Kidney tubule cell (primary cell): ENCODE measurements at places on chromosomes 13 and 19.

GRCh38 chr19:49056101-49056901, 1.2 kb downstream of the CGB7 start:
- peak; percentile 52 for DNase-seq

DNA sequence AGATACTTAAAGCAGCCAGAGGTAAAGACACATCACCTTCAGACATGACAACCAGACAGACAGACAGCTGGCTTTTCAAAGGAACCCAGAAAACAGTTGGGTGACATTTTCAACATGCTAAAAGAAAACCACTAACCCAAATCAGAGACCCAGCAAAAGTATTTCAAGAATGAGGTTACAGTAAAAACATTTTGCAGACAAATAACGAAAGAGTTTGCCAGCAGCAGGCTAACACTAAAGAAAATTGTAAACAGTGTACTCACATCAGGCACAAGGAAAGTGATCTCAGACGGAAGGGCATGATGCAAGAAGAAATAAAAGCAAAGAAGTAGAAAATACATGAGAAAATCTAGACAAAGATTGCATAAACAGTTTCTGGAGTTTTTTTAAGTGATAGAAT, 46.4 kb downstream of the AP1M1 start:
- no peak for DNase-seq

DNA sequence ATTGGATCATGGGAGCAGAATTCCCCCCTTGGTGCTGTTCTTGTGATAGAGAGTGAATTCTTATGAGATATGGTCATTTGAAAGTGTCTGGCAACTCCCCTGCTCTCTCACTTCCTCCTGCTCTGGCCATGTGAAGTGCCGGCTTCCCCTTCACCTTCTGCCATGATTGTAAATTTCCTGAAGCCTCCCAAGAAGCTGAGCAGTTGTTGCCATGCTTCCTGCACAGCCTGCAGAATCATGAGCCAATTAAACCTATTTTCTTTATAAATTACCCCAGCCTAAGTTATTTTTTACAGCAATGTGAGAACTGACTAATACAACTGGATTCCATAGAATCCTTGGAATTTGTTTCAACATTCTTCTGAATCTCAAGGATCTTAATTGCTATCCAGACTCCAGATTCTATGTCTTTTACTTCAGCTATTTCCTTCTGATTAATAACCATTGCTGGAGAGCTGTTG, 328.1 kb downstream of the SLITRK5 start:
- DNase-seq = peak; percentile 96

DNA sequence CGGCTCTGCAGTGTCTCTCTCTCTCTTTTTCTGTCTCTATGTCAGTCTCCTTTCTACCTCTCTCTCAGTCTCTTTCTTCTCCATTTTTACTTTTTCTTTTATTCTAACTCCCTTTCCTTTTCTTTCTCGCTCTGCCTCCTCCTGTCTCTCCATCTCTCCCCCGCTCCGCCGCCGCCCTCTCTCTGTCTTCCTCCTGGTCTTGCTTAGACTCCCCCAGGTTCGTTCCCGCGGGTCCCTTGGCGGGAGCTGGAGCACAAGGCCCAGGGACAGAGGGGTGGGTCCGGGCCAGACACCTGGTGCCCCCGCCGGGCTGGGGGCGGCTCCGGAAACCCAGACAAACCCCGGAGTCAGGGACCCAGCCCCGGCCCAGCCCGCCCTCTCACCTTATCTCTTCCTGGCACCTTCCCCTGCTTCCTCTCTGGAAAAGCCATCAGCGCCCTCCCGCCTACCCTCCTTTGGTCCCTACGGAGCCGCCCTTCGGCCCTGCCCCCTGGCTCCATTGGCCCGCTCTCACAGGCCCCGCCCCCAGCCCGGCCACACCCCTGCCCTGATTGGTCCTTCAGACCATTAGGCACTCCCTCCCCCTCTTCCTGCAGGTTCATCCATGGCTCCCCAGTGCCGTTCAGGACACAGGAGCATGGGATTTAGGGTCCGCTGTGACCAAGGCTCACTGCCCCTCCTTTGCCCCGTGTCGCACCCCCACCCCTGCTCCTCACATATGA, 15.4 kb upstream of the NOP53 start:
- peak; percentile 79 for DNase-seq

- DNase-seq = peak; percentile 58
These were observed 12.9 kb upstream of the LRRC4B start for GRCh38 chr19:50580970-50581634.

DNA sequence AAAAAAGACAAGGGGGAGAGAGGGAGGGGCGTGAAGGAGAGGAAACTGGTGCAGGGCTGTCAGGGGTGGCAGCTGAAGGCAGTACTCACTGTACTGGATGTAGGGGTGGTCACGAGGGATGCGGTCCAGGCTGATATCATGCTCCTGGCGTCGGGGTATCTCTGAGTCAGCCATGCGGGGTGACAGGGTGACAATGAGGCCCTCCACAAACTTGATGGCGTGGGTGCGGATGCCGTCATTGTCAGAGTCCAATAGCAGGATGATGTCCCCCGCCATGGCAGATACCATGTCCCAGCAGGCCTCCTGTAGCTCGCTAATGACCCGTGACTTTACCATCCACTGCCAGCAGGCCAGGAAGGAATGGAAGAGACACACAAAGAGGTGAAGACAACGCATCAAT, 15.3 kb downstream of the SYMPK start:
- DNase-seq = no peak

DNA sequence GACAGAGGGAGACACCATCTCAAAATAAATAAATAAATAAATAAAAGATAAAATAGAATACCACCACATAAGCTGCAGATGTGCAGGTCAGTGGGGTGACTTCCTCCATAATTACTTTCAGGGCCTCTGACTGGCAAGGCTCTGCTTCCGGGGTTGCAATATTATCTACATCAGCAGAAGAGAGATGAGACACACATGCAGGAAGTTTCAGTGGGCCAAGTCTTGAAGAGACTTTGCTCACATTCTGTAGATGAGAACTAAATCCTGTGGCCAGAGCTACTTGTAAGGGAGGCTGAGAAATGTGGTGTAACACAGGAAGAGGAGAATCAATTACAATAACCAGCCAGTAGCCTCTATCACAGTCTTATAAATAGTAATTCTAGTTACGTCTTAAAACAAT, 89.9 kb upstream of the MAB21L1 start:
- DNase-seq = no peak

GRCh38 chr13:76808927-76809326, 77.3 kb downstream of the KCTD12 start:
- no peak for DNase-seq

DNA sequence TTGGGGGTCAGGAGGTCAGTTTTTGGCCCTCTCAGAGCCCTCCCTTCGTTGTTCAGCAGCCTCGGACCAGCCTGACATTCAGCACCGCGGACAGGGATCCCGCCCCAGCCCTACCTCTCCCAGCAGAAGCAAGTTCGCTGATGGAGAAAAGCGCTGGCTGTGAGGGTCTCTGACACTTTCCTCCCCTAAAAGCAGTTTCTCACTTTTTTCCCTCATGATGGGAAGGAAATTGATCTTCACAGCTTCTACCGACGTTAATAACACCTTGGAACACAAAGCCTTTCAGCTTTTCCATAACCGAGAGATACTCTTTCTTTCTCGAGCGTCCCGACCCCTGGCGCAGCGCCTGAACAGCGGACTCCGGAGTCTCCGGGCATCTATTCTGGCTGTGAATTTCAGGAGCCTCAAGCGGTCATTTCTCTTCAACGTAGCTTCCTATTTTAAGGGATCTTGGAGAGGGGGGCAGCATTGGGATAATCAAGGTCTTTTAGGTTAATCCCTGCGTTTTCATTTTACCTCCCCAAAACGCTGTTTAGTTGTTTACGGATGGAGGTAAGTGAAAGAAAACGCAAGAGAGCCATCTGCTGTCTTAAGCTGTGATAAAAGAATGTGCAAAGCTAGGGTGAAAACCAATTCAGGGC, 467.2 kb downstream of the ITGBL1 start:
- peak; percentile 18 for DNase-seq

DNA sequence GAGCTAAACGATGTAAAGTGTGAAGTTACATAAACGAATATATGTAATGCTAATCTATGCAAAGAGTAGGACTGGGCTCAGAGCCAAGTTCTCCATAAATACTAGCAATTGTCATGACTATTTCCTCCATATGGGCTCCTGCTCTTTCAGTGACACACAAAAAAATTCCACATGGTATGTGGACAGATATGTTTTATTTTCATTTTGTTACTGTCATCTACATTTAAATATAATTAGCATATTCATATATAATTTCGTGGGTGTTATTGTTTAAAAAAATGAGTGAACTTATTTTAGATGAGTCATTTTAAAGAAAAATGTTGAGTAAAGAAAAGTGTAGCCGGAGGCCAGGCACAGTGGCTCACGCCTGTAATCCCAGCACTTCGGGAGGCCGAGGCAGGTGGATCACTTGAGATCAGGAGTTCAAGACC, 5.0 kb upstream of the IGSF23 start:
- no peak for DNase-seq

DNA sequence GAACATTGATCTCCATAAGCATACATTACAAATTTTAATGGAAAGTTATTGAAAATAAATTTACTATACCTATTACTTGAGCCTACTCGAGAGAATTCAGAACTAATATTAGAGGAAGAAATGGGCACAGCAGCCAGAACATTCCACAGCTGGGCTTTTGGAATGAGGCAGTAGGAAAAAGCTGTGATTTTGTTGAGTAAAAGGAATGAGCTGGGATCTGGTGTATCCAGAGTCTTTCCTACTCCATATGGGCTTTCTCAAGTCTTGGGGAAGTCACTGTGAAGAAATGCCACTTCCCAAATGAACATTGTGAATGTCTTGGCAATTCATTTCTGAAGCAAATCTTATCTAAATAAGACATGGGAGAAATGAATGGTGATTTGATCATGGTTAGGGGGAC, 93.1 kb downstream of the CYSLTR2 start:
- DNase-seq = no peak

DNA sequence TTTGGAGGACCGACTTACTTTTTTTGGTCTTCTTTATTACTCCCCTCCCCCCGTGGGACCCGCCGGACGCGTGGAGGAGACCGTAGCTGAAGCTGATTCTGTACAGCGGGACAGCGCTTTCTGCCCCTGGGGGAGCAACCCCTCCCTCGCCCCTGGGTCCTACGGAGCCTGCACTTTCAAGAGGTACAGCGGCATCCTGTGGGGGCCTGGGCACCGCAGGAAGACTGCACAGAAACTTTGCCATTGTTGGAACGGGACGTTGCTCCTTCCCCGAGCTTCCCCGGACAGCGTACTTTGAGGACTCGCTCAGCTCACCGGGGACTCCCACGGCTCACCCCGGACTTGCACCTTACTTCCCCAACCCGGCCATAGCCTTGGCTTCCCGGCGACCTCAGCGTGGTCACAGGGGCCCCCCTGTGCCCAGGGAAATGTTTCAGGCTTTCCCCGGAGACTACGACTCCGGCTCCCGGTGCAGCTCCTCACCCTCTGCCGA, 409 bp downstream of the FOSB start:
- no peak for DNase-seq

GRCh38 chr13:49124693-49125304, 95.3 kb upstream of the MLNR start:
- peak; percentile 17 for DNase-seq

GRCh38 chr13:97344265-97345175, 89.4 kb upstream of the RAP2A start:
- peak; percentile 71 for DNase-seq

DNA sequence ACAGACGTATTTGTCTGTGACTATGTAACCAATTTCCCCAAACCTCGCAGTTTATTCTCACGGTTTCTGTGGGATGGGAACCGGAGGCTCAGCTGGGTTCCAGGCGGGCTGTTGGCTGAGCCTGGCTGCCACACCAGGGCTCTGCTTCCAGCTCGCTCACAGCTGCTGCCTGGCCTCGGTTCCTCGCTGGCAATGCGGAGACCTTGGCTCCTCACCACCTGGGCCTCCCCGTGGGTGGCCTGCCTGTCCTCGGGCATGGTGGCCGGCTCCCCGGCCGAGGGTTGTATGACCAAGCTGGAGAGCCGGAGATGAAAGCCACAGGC, 218.9 kb upstream of the MAB21L1 start:
- no peak for DNase-seq

- DNase-seq = peak; percentile 79
These were observed 830 bp downstream of the NEK5 start for GRCh38 chr13:52127783-52128702.

- no peak for DNase-seq
These were observed 12.4 kb downstream of the TNFSF13B start for GRCh38 chr13:108281901-108282300.

- no peak for DNase-seq
These were observed 190.4 kb downstream of the UQCRFS1 start for GRCh38 chr19:29022599-29022998.
